ENCODE measurements at places on chromosomes 7 and 10.

DNA sequence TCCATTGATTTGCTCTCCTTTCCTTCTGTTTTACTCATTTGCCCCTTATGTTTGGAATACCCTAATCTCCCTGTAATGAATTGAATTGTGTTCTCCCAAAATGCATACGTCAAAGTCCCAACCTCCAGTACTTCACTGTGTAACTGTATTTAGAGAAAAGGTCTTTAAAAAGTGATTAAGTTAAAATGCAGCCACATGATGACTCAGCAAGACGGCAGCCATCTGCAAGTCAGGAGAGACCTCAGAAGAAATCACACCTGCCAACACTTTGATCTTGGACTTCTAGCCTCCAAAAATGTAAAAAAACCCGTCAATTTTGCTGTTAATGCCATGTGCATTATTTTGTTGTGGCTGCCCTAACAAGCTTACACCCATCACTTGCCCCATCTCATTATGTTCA lies 85.3 kb upstream of the PCLO start:
- DNase-seq = no peak

GRCh38 chr10:20020677-20021076 lies 204.4 kb downstream of the PLXDC2 start:
- DNase-seq = no peak

- no peak for DNase-seq
Observed at GRCh38 chr10:123404357-123404756, 250.2 kb downstream of the BUB3 start.

- no peak for DNase-seq
Observed at GRCh38 chr10:59945991-59946390, 39.6 kb upstream of the CCDC6 start.

DNA sequence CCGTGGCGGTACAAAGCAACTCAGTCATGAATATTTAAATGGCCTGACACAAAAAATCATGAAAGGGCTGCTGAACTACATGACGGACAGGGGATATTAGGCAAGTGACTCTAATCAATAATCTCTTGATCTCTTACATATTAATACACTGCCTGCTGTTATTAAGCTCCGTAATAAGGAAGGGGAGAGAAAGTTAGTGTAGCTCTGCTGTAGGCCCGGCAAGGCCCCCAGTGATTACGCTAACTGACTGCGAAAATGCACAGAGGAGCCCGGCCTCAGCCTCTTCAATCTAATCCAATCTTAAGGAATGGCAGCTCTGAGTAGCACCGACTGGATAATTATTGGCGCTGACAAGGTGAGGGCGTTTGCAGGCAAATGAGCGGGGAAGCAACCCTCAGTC lies 583.5 kb upstream of the MKI67 start:
- no peak for DNase-seq

DNA sequence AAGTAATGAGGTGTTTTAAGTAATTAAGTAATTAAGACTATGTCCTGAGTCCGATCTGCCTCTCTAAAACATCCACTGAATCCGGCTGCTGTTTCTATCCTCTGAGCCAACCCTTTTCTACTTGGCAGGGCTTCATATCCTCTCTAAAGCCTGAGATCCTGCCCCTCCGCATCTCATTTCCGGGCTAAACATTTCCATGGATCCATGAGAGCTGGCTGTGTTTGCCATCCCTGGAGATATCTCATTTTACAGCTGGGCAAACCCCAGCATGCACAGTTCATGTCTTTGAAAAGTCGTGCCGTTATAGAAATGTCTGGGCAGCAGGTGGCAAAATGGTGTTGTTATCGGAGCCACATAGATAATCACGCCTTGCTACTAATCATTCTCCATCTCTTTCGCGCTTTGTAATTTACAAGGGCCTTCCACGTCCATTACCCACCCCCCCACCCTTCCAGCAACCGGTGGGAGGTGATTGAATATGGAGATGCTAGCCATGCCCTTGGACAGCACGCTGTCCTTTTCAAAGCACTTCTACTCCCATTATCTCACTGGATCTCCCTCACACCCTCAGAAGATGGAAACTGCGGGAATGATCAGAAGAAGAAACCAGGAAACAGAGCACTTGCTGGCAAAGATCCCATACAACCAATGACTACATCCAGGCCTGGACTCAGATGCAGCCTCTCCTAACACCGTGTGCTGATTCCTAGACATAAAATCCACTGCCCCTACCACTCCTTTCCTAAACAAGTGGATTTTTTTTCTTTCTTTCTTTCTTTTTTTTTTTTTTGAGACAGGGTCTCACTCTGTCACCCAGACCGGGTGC lies 1189.2 kb downstream of the TYW1 start:
- DNase-seq = no peak

DNA sequence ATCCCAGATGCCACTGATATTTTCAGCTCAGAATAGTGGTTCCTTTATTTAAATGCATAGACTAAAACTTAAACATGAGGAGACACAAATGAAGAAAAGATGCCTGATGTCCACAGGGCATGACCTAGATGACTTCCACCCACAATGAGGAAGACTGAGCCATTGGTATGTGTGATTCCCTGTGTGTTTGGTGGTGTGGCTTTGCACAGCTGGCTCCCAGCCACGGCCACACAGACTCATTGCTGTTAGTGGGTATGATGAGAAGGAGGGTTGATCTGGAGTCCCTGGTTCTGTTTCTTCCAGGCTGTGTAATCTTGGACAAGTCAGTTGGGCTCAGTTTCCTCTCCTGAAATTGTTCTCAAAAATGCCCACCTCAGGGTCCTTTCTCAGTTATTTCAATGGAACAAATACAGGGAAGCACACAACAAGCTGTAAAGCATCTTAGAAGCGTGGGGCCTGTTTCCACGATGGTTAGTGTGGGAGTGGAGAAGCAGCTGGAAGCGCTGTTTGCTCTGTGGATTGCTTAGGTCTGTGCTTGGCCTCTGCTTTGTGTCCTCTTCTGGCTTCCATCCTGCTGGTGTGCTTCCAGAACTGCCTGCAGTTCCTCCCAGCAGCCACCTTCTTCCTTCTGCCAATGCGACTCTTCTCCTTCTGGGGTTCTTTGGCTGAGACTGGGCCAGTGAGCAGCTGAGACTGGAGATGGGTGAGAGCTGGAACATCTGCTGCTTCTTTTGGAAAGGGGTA lies 303.7 kb downstream of the BMPER start:
- DNase-seq = no peak

DNA sequence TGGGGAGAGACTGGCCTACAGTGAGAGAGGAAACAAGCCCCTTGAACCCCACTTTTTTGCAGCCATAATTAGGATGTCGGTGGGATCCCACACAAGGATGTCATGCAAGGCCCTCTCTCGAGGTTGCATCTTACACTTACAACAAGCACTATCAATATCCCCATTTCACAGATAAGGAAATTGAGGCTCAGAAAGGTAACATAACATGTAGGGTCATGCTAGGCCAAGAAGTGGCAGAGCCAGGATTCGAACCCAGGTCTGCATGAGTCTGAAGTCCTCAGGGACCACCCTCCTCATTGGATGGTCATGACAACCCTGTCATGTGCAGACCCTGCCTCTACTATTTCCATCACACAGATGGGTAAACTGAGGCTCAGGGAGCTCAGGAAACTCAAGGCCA lies 123.5 kb downstream of the C10orf105 start:
- DNase-seq = no peak

DNA sequence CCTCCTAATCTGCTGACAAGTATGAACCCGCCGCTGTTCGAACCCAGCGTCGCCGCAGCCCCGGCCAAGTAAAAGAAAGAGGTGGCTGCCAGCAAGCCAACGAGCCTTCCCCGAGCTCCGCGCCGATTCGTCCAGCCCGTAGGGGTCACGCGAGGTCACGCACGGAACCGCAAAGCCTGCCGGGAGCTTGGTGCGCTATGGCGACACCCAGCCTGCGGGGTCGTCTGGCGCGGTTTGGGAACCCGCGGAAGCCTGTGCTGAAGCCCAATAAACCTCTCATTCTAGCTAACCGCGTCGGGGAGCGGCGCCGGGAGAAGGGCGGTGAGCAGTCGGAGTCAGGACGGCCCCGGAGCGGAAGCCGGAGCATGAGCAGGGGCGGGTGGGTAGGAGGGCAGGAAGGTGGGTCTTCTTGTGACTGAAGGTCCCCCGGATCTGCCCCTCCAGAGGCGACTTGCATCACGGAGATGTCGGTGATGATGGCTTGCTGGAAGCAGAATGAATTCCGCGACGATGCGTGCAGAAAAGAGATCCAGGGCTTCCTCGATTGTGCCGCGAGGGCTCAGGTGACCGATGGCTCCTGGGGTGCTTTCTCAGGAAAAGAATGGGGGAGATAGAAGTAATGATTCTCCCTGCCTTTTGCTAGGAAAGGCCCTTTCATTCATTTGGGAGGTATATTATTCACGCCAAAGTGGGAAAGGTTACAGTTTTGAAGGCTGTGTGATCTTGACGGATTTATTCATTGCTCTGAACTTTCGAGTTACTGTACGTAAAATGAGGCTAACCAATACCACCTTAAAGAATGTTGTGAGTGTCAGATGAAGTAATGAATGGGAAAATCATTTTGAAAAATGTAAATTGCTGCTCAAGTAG lies at the start of gene CHCHD1:
Gene CHCHD1 (plus strand): TSS at position 170 of the 870 bp plus-strand sequence. CDS start 28 bp downstream, at position 198.
- peak; percentile 96 for DNase-seq

GRCh38 chr10:30581779-30582380 lies 47.7 kb downstream of the LYZL2 start:
- peak; percentile 22 for DNase-seq

DNA sequence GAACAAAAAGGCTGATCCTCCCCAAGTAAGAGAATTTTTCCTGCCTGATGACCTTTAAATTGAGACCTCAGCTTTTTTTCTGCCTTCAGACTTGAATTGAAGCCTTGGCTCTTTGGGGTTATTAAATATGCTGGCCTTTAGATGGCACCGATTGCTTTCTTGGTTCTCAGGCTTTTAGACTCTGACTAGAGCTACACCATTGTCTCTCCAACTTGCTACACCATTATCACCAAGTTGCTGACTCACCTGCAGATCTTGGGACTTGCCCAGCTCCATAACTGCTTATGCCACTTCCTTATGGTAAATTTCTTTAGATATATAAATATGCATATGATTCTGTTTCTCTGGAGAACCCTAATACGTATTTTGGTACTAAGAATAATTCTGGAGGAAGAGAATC lies 3.1 kb upstream of the ABCA13 start:
- no peak for DNase-seq

- DNase-seq = no peak
Observed at GRCh38 chr10:33315891-33316290, 18.6 kb downstream of the NRP1 start.

DNA sequence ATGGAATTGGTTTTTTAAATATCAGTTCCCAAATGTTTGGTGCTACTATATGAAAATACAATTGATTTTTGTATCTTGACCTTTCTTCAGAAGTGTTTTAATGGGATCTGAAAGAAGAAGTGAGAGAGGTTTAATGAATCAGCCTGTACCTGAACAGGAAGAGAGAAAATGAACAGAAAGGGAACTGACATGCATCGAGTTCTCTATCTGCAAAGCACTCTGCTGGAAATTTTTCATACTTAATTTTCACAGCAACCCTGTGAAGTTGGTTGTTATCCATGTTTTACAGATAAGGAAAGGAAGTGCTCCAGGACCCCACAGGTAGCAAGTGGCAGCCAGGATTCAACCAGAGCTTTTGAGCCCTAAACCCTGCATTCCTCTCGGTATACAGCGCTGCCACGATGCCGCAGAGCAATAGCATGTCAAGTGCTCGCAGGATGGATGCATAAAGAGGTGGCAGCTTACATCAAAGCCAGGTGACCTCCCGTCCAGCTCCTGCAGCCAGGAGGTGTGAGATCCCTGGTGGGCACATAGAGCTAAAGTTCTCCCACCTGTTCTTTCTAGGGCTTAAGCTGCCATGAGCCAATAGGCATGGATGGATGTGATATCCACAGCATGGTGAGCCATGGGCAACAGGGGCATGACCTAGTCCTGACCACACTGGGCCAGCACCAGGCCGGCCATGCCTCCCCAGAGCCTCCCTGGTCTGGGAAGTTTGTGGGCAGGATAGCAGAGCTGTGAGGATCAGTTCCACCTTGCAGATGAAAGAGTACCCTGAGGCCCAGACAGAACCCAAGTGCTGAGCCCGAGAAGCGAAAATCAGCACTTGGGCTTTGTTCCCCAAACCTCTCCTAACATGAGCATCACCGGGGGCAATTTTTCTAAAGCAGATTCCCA lies 57.2 kb downstream of the CALML3 start:
- DNase-seq = no peak

- no peak for DNase-seq
Observed at GRCh38 chr7:21071561-21072501, 285.1 kb upstream of the SP8 start.

DNA sequence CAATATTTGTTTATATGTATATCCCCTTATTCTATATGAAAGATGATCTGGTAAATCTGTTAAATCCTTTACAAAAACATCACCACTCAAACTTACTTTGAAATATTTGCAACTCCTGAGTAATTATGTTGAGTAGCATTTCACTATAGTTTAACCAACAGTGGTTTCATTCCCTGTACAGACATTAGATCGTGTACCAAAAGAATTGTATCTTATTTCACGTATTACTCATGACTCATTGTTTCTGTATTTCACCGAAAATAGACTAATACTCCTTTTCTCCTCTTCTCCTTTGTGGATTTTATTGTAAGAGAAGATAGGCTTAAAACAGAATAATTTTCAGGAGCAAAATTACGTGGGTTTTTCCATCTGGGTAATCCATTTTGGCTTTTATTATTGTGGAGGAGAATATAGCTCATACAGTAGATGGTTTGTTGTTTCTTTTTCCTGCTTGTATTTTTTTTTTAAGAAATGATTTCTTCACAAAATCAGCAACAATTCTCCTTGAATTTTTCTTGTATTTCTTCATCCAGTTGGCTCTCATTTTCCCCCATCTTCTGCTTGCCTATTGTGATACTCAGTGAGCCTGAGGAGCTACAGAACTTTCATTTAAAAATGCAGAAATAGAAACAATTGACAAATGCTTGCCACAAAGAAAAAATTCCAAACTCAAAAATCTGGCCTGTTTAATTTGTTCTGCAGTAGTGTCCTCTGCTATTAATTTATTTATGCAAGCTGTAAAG lies 90.6 kb upstream of the OIT3 start:
- DNase-seq = no peak

DNA sequence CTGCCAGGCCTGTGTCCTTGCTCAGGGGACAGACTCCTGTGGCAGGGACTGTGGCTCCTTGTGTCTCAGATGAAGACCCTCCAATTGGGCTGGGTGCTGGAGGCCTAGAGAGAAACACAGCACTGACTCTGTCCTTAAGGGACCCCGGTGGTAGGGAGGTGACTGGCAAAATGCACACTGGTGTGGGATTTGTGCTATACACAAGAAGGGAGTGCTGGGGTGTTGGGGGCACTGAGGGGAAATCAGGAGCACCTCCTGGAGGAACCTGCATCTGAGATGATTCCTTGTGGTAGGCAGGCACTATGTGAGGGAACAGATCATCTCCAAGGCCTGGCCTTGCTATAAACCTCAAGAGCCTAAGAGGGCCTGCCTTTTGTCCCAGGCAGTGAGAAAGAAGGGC lies 149.2 kb downstream of the RPS24 start:
- no peak for DNase-seq

Measured in stimulated activated CD4-positive, alpha-beta T cell treated with anti-CD3 and anti-CD28 coated beads, Interleukin-15, amount 100 ng/mL, for 24 hours (primary cell).